ENCODE measurements at places on chromosomes 5 and 9.

- DNase-seq = no peak
Measured at GRCh38 chr9:83355024-83355444, 183.2 kb downstream of the FRMD3 start.

DNA sequence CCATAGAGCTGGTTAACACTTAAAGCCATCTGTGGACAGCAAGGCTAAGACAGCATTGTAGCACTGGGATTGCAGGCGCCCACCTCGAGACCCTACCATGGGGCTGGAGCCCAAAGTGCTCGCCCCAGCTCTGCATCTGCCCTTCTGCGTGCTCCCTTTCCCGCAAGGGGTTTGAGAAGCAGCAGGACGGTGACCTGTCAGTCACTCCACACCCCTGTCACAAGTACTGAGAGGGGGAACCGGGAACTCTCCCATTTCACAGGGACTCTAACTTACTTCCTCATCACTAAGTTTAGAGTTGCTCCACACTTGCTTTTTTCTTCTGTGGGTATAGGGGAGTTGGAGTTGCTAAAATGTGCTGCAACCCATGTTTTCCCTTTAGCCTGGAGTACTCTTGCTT, 273.2 kb downstream of the SMARCA2 start:
- DNase-seq = no peak

DNA sequence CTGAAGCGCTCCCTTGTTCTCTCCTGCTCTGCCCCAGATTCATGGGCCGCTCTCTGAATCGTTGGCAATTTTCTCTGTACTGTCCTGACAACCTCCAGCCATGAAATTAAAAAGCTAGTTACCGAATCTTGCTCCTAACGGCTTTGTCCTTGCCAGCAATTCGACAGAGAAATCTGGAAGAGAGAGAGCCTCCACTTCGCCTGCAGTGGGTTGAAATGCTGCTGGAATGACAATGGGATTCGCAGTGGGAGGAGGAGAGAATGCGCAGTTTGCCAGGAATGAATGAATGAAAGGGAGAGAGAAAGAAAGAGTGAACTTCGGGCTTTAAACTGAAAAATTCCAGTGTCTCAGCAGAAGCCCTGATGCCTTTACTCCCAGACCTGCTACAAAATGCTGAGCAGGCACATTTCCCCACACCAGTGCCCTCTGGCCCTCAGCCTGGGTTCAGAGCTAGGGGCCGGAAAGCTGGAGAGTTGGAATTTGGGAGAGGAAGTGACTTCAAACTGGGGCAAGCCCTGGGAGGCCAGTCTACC, 11.5 kb upstream of the BOD1 start:
- no peak for DNase-seq

- no peak for DNase-seq
Measured at GRCh38 chr9:128805661-128806060, 12.6 kb upstream of the ENDOG start.

- no peak for DNase-seq
Measured at GRCh38 chr5:122515709-122516431, 203.8 kb downstream of the SNCAIP start.

Measured in upper lobe of right lung (tissue), 1 donor.